ENCODE measurements at places on chromosomes 12 and 14. TPM values are rescaled to one million over a fixed set of nuclear protein-coding genes. Genes with fewer than 3 reads are reported as not detected.

Gene FGD6
- total RNA-seq = 6.1 TPM

Gene WNT1
- total RNA-seq = not detected

Gene KRT85
- not detected for total RNA-seq

Gene NAV3
- total RNA-seq = 41.2 TPM

Gene PTCSC3
- total RNA-seq = not detected

Gene CCDC177
- total RNA-seq = under 0.01 TPM

Gene FGF6
- not detected for total RNA-seq

Gene ADCY4
- total RNA-seq = 9.6 TPM

Gene RPGRIP1
- not detected for total RNA-seq

Gene NOS1
- not detected for total RNA-seq

Gene ISCA2
- 23.1 TPM for total RNA-seq

Gene HDAC7
- total RNA-seq = 49.3 TPM

Gene OTX2
- not detected for total RNA-seq

Gene DTX1
- not detected for total RNA-seq

Gene KITLG
- total RNA-seq = 71.6 TPM

Gene DPF3
- total RNA-seq = 13.9 TPM

Gene DDN
- total RNA-seq = 0.15 TPM

Gene CACNB3
- total RNA-seq = 41.6 TPM

Gene IRAK3
- 10.8 TPM for total RNA-seq

Gene CLEC1A
- total RNA-seq = not detected

Gene RFX4
- not detected for total RNA-seq

Gene CYP27B1
- 0.15 TPM for total RNA-seq

Gene HOXC9
- total RNA-seq = 0.15 TPM

Gene RND1
- total RNA-seq = under 0.01 TPM

Gene SLC6A12
- not detected for total RNA-seq

Gene TBC1D30
- total RNA-seq = 0.29 TPM

Gene SPIC
- not detected for total RNA-seq

All from smooth muscle cell of trachea (primary cell).